ENCODE measurements at places on chromosomes 16 and 17.

DNA sequence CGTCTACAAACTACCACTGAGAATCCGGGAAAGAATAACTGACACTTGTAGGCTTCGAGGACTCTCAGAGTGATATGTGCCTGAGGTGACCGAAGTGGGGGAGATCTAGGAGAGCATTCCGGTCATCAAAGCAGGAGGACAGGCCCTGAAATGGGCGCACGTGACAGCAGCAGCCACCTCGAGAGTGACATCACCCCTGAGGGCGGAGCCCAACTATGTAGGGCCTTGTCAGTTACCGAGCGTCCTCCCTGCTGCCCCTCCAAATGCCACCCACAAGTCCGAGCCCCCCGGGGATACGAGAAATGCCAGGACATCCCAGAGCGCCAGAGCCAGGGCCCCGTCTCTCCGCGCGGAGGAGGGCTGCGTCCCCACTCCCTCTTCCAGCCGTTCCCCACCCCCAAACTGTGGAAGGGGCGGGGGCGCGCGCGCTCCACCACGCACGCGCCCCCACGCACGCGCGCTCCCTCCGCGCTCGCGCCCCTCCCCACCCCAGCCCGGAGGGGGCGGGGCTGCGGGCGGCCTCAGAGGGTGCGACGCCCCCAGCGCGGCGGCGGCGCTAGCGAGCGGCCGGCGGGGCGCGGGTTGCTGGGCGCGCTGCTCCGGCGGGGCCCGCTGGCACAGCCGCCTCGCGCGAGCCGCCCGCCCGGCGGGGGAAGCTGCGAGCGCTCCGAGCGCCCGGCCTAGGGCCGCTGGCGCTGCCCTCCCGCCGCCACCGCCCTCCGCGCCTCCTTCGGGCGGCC, at the start of gene TANC2:
TSS of gene TANC2 (plus strand) at position 550 of the 740 bp plus-strand sequence. CDS start 43,325 bp downstream, outside the sequence.
- peak; percentile 50 for DNase-seq

GRCh38 chr16:26988186-26988585, 78.5 kb upstream of the C16orf82 start:
- DNase-seq: no peak

DNA sequence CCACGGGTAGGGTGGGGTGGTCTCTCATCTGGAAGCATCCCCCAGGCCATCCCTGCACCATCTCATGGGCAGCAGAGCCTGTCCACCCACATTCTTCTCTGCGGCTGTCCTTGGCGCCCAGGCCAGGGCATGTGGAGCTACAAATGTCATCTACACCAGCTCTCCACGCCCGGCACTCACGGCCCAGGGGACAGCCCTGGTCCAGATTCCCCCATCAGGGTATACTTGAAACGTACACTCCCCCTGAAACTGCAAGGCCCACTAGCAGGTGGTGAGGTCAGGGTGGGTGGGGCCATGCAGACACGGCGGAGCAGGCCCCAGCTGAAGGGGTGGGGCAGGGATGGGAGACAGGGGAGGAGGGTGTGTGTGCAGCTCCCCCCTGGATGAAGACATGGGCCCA, 3.2 kb upstream of the SOX8 start:
- DNase-seq: no peak

- peak; percentile 94 for DNase-seq
These were observed at the start of gene SPG7 for GRCh38 chr16:89507834-89508590. Gene SPG7 (plus strand): TSS chr16:89508403. CDS start chr16:89508418, 15 bp downstream.

GRCh38 chr16:73054498-73054812, 6.5 kb upstream of the ZFHX3 start:
- DNase-seq: no peak

DNA sequence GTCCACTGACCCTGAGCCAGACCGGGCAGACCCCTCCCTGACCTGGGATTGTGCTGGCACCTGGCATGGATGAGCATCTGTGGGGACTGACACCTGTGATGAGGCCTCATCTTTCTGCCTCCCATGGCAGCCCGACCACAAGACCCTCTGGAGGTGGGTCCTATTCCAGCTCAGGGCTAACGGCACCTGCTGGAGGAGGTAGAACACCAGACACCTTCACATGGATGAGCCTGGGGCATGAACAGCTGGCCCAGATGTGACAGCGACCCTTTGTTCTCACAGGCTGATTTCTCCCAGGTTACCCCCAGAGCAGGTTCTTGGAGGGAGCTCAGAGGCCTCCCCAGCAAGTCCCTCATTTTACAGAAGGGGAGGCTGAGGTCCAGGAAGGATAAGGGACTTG, 46.4 kb upstream of the PIK3R6 start:
- no peak for DNase-seq

DNA sequence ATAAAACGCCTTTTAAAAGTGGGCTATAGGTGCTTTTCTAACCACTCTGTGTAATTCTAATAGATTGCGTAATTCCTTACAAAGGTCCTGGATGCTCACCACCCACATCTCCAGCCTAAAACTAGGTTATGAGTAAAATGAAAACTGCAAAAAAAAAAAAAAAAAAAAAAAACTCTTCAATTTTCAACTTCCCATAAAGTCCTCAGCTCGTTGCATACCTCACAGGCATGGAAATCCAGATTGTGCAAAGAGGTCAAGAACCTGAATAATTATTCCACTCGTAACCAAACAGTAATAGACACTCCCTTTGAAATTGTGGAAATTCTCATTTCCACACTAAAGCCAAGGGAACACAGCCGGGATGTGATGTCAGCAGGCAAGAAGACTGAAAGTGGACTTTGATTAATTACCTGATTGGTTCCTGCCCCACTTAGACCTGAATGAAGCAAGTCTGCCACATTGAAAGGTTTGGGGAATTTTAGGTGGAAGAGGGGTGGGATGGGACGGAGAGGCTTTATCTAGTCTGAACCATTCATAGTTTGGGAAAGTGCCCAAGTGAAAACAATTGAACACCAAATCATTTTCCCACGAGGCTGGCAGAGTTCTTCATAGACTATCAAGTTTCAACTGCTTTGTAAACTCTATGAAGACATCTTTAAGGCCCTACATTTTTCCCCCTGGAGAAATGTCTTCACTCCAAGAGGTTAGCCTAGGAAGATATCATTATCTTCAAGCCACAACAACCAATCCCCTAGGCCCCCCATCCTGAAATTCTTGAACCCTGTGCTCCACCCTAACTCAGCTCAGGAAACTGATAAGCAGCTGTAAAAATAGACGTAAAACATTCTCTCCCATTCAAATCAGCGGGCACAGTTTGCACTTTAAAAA, 49.1 kb upstream of the TANC2 start:
- DNase-seq: no peak

GRCh38 chr17:43579566-43580140, 33.5 kb upstream of the ETV4 start:
- DNase-seq: no peak

- no peak for DNase-seq
These were observed 53.1 kb upstream of the CHMP6 start for GRCh38 chr17:80938556-80938955.

DNA sequence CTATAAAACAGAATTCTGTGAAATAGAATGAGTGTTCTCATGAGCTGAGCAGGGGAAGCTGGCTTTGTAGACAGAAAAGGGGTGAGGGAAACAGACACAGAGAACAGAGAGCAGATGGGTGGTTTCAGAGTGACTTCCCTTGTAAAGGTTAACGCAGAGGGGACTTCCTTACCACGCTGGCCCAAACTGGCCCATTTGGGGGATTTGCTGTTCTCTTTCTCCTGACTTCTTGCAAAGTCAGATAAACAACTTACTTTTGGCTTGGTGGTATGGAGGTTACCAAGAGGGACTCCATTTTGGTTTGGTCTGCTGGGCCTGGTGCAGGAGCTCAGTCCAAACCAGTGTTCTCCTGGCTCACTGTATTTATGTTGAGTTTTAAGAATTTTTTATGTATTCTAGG, 48.4 kb downstream of the SEC14L1 start:
- DNase-seq: no peak

- DNase-seq: peak; percentile 12
These were observed 40.7 kb upstream of the ANKFY1 start for GRCh38 chr17:4304417-4305027.

DNA sequence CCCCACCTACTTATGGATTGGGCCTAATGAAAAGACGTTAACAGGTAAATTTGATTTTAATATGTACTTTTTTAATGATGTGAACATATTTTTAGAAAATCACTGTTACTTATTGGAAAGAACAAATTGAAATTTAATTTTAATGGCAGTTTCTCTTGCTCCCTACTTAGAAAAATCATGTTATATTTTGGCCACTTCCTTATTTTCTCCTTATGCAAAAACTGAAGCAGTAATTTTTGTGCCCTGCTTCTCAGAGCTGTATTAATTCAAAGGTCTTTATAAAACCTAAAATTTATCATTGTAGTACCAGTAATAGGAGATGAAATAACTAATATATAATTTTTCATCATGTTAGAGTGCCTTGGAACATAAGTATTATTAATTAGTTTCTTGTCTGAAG, 2.8 kb downstream of the ZPBP2 start:
- DNase-seq: no peak

- no peak for DNase-seq
These were observed 57.4 kb upstream of the MRTFB start for GRCh38 chr16:14013571-14014283.

DNA sequence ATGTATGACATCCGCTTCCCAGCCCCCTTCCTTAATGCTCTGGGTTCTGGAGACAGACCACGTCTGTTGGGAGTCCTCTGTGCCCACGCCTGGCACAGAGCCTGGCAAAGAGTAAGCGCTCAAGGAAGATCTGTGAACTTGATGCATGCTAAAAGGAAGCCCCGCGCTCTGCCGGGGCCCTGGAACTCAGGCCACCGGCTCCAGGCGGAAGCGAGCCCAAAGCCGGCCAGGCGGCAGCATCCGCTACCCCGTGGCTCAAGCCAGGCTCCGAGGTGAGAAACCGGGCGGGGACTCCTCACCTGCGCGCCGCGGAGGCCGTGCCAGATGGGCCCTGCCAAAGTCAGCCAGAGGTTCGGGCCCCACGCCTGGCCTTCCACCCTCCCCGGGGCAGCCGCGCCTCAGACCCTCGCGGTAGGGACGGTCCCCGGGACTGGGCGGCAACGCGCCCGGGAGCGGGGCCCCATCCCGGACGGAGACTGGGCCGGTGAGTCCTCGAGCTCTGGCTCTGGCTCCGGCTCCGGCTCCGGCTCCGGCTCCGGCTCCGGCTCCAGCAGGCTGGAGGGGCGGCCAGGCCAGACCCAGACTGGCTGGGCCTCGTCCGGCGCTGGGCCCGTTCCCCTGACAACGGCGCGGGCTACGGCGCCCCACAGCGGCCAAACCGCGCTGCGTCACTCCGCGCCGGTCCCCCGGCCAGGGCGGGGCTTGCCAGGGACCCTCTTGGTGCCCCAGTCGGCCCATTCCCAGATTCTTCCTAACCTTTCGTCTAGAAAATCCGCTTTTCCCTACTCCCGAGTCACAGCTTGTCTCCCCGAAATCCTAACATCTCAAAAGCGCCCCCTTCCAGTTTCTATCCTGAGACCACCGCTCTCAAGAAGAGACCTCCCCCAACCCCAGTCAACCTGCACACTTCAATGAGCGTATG, at the start of gene ZDHHC1:
TSS of gene ZDHHC1 (minus strand) at position 606 of the 922 bp plus-strand sequence. CDS start 8,702 bp downstream, outside the sequence.
- DNase-seq: peak; percentile 73

GRCh38 chr16:30557707-30557956, 542 bp downstream of the ZNF764 start:
- DNase-seq: no peak

DNA sequence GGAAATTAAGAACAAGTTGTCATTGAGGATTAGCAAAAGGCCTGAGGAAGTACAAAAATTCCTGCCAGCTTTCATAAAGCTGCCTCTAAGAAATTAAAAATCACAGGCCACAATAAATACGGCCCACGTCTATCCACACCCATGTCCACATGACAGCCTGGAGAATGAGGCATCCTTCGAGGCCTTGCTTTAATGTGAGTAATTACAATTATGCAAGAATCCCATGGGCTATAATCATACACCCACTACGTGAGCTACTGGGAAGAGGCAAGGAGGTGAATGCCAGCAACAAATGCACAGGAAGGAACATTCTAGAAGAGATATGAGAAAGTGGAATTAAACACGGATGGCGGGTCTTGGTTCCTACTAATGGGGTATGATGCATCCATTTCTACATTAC, 65.4 kb upstream of the ZFHX3 start:
- no peak for DNase-seq

GRCh38 chr16:68033101-68033500, 10.0 kb downstream of the DUS2 start:
- DNase-seq: no peak

- DNase-seq: no peak
These were observed 125.0 kb upstream of the HS3ST2 start for GRCh38 chr16:22688930-22689329.

DNA sequence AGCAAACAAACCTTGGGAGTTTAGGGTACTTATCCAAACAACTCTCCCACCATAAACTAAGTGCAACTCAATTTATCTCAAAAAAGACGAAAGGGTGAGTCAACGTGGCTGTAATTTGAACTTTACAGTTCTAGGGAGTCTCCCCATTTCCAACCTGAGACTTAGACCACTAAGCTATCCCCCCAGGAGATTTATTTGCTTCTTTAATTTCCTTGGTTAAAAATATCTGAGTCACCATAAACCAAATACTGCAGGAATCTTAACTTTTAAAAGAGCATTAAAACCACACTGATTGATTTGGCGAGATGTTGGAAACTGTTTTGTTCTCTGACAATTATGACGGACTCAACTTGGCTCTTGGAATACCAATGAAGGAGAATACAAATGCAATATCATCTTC, 299.3 kb upstream of the SOX9 start:
- no peak for DNase-seq

DNA sequence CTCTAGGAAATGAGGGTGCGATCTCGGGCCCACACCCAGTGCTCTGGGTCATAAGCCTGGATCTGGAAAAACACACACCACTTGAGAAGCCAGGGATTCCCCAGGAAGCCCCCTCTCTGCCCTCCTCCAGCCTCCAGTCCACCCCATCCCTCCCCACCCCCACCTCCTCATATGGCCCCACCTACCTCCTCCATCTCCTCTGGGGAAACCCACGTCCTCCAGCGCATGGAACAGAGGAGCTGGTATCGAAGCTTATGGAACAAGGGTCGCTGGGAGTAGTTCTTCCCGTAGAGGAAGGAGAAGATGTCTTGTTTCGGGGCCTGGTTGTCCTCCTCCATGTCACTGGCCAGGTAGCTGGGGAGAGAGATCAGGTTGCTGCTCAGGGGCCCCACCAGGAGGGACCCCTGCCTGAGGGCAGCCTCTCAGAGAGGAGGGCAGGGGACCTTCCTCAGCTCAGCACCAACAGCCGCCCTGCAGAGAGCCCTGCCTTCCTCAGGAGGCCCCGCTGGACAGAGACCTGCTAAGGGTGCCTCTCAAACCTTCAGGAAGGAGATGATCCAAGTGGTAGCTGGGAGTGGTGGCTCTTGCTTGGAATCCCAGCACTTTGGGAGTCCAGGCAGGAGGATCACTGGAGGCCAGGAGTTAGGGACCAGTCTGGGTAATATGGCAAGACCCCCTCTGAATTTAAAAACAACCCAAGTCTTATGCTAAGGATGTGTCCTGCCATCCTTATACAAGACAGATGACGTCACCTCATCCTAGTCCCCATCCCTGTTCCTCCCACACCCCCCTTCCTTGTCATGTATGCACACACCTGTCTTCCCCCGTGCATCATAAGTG, 5.0 kb downstream of the SPDYE4 start:
- DNase-seq: no peak

All from GM06990 (cell line).